ENCODE measurements at places on chromosomes 12 and 14. TPM values are rescaled to one million over a fixed set of nuclear protein-coding genes. Genes with fewer than 3 reads are reported as not detected.

NANOG gene
- total RNA-seq: 0.16 TPM

SLC24A4 gene
- 0.85 TPM for total RNA-seq

GYS2 gene
- total RNA-seq: not detected

GRCh38 chr12:96064271-96064670 lies 28.9 kb upstream of the LTA4H start:
- no peak for DNase-seq
- H3K4me1 ChIP-seq: no peaks in the 10 kb centered on the region
- H3K36me3 ChIP-seq: no peaks in the 10 kb centered on the region

LRTM2 gene
- total RNA-seq: not detected

All from kidney (tissue), 22 donors.